NCI-H146 (cell line): ENCODE measurements at places on chromosomes 4 and X.
A peak's percentile ranks its signal among the peaks of the same experiment; 100 is the strongest.

DNA sequence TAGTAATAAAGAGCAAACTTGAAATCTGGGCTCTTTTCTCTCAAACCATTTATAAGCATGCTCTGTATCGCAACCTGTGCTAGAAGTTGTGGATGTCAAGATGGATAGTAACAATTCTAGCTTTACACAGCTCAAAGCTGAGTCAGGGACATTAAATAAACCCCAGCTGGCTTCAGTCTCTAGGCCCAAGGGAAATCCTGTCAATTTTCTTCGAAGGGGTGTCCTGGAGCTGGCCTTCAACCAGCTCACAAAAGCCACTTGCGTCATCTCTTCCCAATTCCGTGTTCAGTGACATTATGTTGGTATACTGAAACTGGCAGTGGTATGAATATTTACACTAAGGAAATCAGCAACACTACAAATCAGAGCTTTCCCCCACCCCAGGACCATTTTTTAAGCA is 89.8 kb upstream of the PRKG2 start:
- DNase-seq: no peak

DNA sequence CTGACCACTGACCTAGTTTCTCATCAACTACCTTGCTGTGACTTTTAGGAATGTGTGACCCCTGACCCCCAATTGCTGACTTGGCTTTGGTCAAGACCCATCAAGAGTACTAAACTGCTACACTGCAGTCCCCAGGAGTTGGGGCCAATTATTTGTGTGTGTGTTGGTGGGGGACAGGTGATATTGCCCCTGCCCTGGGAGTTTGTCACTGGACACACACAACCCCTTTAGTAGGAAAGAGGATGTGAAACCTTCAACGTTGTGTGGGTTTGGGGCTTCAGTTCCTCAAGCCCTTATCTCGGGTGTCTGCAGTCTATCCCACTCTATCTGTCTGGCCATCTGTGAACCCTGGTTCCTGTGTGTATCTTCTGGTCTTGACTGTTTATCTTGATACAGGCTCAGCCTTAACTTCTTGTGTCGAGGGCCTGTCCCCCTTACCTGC is 6.5 kb downstream of the SASH3 start:
- no peak for DNase-seq

DNA sequence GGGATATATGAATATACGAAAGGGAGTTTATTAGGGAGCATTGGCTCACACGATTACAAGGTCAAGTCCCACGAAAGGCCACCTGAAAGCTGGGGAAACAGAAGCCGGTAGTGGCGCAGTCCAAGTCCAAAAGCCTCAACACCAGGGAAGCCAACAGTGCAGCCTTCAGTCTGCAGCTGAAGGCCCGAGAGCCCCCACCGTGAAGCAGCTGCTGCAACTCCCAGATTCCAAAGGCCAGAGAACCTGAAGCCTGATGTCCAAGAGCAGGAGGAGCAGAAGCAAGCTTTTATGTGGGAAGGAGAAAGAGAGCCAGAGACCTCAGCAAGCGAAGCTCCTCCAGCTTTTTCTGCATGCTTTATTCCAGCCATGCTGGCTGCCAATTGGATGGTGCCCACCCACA is 275.8 kb downstream of the PTTG2 start:
- no peak for DNase-seq

DNA sequence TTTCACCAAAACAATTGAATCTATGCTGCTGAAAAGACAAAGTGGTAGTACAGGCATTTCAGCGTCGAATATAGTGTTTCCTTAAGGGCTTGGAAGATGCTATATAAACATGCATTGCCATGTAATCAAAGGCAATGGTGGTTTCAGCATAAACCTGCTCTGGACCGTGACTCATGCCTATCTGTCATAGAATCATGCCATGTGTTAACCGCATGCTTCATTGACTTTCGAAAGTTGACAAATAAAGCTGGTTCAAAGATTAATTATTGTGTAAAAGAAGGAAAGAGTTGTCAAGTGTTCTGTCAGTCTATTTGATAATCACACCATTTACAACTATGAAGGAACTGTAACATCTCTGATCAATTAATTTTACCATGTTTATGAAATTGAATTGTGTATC is 83.2 kb downstream of the FUNDC1 start:
- no peak for DNase-seq

GRCh38 chr4:54626113-54626512 is 31.6 kb upstream of the KIT start:
- DNase-seq: no peak

DNA sequence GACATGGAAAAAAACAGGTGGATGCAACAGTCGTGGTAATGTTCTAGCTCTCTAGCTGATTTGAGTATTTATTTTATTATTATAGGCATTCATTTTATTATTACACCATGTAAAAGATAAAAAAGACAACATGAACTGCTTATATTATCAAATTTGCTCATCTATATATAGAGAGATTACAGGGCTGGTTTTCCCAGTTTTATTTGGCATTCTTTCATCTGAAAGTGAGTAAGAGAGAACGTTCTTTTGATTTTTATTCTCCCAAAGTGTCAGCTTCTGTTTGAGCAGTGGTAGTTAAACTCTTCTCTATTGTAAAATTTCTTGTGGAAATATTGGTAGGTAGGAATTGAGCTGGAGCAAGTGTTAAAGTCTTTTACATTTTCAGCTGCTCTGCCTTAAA is 179.9 kb downstream of the SOWAHB start:
- DNase-seq: no peak

GRCh38 chr4:129641179-129641578 is 545.2 kb downstream of the C4orf33 start:
- DNase-seq: peak; percentile 4

DNA sequence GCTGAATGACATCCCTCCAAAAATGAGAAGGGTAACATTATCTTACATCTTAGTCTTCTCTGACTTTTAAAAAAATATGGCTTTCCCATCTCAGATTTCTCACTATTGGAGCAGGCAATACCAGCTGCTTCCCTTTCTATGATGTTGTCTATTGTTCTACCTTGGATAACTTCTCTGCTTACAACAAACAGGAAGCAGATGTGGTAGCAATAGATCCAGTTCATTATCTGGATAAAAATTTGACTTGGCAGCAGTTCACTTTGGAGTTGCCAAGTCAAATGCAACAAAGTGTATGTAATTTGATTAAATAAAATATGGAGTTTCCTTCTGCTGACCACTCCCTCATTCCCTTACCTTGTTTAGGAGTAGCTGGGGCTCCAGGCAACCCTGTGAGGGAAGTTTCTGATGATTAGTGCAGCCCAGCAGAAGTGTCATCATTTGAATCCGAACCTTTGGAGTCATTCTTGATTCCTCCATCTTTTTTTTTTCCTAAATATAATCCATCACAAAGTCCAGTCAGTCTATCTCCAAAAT is 72.0 kb upstream of the GPRIN3 start:
- no peak for DNase-seq

DNA sequence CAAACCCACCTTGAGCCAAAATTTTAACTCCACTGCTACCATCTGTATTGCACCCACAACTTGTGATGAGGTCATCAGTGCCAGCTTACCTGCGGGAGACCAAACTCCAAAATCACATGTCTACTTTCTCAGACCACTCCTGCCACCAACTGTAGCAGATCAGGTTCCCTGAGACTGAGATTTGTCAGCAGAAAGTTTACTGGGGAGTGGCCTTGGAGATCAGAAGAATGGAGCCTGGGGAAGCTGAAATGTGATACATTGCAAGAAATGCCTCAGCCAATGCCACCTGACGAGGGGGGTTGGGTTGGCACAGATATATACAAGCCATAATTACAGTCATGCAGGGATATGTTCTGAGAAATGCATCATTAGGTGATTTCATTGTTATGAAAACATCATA is 19.1 kb downstream of the HAUS3 start:
- DNase-seq: no peak

GRCh38 chrX:107135049-107135964 is 16.7 kb upstream of the RBM41 start:
- DNase-seq: no peak

GRCh38 chr4:150090836-150091235 is 12.6 kb downstream of the DCLK2 start:
- no peak for DNase-seq

GRCh38 chr4:69818060-69818639 is 41.8 kb downstream of the SULT1E1 start:
- peak; percentile 40 for DNase-seq

GRCh38 chr4:121900132-121900983 is 30.1 kb upstream of the BBS7 start:
- peak; percentile 10 for DNase-seq

- no peak for DNase-seq
Observed at GRCh38 chr4:56648021-56648823, 32.9 kb downstream of the HOPX start.

DNA sequence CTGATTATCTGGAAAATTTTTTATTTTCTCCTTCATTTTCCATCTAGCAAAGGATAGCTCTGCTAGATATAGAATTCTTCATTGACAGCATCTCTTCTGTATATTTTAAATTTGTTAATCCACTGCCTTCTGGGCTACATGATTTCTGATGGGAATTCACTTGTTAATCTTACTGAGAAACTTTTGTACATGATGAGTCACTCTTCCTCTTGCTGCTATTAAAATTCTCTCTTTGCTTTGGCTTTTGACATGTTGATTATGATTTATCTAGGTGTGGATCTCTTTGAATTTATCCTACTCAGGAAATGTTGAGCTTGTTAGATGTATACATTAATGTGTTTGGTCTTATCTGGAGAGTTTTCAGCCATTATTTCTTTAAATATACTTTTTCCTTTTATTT is 27.5 kb downstream of the OR13H1 start:
- no peak for DNase-seq

- no peak for DNase-seq
Observed at GRCh38 chr4:5897674-5898073, 4.8 kb upstream of the CRMP1 start.

GRCh38 chr4:8891646-8892555 is 20.3 kb upstream of the HMX1 start:
- no peak for DNase-seq

DNA sequence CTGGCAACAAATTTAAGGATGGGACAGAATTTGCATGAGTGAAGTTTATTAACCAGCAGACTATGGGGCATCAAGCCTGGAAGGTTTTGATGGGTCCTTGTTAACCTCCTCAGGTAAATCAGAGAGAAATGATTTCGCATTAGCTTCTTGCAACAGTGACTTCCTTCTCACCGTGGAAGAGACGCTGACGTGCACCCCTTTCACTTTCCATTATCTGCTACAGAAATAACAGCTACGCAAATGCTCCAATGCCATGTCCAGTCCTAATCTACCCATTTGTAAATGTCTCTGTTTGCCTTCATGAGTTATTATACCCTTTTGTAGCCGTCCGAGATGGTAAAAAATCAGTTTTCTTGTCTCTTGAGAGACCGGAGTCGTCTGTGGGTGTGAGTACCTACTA is 100.3 kb downstream of the SLC34A2 start:
- DNase-seq: no peak

DNA sequence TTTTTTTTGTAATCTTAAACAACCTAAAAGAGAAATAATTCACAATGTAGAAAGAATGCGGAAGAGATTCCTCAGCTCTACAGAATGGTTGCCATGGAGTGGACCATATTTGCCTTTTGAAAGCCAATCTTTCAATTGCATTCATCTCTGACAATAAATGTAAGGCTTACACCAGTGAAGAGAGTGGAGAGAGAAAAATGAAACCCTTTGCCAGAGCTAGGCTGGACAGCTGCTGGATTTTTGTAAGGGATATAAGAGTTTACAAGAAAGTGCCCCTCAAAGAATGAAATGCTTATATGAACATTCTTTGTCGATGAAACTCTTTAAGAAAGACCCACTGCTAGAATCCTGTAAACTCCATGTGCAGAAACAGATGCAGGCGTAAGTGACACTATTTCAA is 66.0 kb upstream of the FAT1 start:
- DNase-seq: no peak

- no peak for DNase-seq
Observed at GRCh38 chrX:30278365-30278764, 30.8 kb downstream of the NR0B1 start.

DNA sequence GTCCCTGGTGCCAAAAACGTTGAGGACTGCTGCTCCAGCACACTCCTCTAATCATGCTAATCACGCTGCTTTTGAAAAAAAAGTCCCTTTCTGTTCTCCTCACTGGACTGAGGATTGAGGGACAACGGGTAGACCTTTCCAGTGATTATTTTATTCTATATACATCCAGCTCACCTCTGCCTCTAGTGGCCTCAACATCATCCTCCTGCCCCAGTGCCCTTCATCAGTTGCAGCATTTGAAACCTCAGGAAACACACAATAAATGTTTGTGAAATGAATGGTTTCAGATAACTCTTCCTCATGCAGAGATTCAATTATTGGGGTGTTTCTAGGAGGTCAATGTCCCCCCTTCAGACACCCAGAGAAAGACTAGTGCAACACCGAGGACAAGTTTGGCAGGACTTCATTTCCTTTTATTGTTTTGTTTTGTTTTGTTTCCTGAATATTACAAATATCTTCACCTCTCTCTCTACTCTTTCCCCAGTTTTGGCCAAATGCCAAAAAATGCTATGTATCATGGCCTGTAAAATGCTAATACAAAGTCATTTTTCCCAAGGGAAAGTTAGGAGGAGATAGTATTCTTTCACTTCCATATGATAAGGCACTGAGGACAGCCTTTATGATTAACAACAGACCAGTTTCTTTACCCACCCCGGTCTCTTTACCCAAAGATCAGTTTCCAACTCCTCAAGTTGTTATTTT is 460.1 kb upstream of the SLIT2 start:
- DNase-seq: no peak

DNA sequence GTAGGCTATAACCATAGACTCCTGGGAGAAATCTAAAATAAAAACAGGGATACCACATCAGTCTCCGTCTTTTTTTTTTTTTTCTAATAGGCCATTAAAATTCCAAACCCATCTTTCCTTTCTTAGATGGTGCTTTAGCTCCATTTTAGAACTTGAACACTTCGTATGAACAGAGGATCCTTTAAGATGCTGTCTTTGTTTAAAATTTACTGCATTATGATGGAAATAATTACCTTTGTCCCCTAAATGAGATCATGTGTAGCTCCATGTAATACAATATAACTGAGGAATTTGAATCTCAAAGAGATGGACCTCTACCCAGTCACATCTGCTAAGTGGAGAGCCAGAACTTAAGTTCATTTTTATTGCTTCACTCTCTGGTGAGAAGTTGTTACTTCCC is 47.9 kb downstream of the CEP135 start:
- no peak for DNase-seq

DNA sequence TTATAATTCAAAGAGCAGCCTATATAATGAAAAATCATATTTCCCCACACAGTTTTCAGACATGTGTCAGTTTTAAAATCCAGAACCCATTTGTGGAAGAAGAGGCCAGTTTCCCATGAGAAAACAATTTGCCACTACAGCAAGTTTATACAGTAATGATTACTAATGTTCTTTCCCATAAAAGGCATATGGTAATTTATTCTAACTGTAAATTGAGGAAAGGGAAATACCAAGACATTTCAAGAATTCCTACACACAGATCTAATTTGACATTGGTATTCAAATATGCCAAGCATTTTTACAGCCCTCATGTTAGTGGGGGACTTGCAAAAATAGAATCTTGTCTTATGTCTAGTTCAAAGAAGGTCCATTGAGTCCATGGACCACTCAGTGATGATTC is 1368.6 kb downstream of the FSTL5 start:
- DNase-seq: no peak

- DNase-seq: no peak
Observed at GRCh38 chr4:45539142-45539814, 584.6 kb downstream of the GABRG1 start.
